ENCODE measurements at places on chromosomes 1 and 21.

- H3K4me1 ChIP-seq, result peaks cover 40% of the 10 kb centered on the region
- no peak overlapping the region for H3K4me3 ChIP-seq
- no peaks in the 10 kb centered on the region for H3K36me3 ChIP-seq
- DNase-seq, result no peak
- no peaks in the 10 kb centered on the region for H3K27me3 ChIP-seq
Observed at GRCh38 chr1:54456921-54457529, 50.8 kb upstream of the SSBP3 start.

GRCh38 chr21:45377866-45378257 lies 27.1 kb upstream of the COL18A1 start:
- peaks cover 8% of the 10 kb centered on the region for H3K27me3 ChIP-seq
- DNase-seq, result no peak
- no peaks in the 10 kb centered on the region for H3K36me3 ChIP-seq
- no peak overlapping the region for H3K4me3 ChIP-seq
- H3K27ac ChIP-seq, result no peak overlapping the region

GRCh38 chr1:111669268-111669667 lies 49.7 kb downstream of the RAP1A start:
- peaks cover 15% of the 10 kb centered on the region for H3K4me1 ChIP-seq
- no peaks in the 10 kb centered on the region for H3K27me3 ChIP-seq
- H3K27ac ChIP-seq, result no peak overlapping the region
- H3K36me3 ChIP-seq, result peaks cover 8% of the 10 kb centered on the region
- H3K4me3 ChIP-seq, result no peak overlapping the region

GRCh38 chr1:182213163-182213562 lies 151.7 kb upstream of the ZNF648 start:
- no peaks in the 10 kb centered on the region for H3K36me3 ChIP-seq
- no peaks in the 10 kb centered on the region for H3K4me1 ChIP-seq
- H3K4me3 ChIP-seq, result no peak overlapping the region
- H3K27me3 ChIP-seq, result no peaks in the 10 kb centered on the region

DNA sequence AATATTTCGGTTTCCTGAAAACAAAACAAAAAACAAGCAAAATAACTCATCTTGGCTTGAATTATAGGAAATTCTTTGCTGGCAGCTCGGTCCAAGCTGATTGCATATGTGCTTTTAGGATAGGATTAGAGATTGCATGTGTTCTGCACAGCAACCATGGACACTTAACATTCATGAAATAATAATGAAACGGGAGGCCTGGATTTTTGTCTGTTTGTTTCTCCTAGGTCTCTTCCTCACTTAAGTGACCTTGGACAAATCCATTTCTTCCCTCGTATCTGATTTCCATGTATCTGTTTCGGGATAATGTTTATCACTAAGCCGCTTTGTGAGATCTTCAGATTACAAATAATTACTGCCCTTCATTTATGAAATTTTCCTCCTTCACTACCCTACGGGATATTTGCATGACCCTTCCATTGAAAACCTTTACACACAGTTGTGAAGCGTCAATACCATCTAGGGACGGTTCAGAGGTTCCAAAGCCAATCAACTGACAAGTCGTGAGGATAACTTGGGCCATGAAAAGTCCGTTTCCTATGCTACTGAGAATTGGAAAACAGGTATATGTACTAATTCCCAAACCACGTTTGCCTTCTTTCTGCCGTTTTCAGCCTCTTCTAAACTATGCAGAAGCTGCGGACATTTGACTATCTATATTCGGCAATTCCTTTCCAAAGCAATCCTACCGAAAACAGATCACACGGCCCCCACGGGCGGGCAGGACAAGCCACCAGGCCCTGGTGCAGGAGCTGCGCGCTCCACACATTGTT lies 1.3 kb upstream of the H3-3A start:
- H3K4me3 ChIP-seq, result peak overlapping the region; percentile 83
- peak overlapping the region; percentile 95 for H3K27ac ChIP-seq
- H3K36me3 ChIP-seq, result peaks cover 7% of the 10 kb centered on the region
- H3K27me3 ChIP-seq, result no peaks in the 10 kb centered on the region

- no peak for DNase-seq
- H3K4me3 ChIP-seq, result no peak overlapping the region
- no peaks in the 10 kb centered on the region for H3K27me3 ChIP-seq
- no peak overlapping the region for H3K27ac ChIP-seq
- no peaks in the 10 kb centered on the region for H3K36me3 ChIP-seq
Observed at GRCh38 chr21:36776981-36777617, 78.2 kb downstream of the SIM2 start.

DNA sequence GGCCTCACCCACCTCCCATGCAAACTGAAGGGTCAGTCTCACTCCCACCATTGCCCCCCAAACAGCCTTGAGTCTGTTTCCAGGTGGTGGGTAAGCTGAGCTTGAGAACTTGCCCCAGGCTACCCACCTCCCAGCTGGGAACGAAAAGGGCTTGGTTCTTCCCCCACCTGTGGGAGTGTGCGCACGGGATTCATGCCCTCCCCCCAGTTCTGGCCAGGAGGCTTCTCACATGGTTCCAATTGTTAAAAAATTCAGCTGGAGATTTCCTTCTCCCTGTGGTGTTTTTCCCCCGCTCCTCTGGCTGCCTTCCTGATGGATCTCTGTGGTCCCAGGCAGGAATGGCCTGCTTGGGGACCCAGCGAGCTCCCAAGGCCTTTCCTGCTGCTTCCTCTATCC lies 81.8 kb upstream of the C21orf91 start:
- no peaks in the 10 kb centered on the region for H3K4me1 ChIP-seq
- DNase-seq, result no peak
- no peak overlapping the region for H3K4me3 ChIP-seq
- H3K27ac ChIP-seq, result no peak overlapping the region
- no peaks in the 10 kb centered on the region for H3K36me3 ChIP-seq

DNA sequence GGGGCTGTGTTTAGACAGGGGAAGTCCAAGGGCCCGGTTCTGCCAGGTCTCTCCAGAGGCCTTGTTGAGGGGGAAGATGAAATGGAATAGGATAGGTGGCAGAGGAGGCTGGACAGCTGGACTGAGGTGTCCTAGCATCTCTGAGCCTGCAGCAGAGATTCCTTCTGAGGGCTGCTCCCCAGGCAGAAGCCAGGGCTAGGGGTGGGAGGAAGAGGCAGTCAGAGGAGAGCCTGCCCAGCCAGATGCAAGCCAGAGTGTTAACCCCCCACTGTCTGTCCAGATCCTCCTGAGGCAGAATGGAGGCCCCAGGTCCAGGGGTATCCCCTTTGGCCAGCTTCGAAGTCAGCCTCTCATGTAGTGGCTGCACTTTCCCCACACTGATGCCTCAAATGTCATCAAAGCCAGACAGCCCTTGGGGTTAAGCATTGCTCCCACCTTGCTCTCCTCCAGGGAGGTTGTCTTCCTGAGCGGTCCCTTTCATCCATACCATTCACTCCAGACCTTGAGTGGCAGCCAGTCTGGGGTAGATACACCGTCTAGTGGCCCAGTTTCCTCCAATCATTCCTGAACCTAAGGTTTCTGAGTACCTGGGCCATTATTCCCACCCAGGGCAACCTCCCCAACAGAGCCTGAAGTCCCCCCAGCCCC lies 1.7 kb downstream of the CSF1 start:
- peaks cover 19% of the 10 kb centered on the region for H3K4me1 ChIP-seq
- H3K27me3 ChIP-seq, result peaks cover 2% of the 10 kb centered on the region
- no peak for DNase-seq
- no peak overlapping the region for H3K27ac ChIP-seq
- no peaks in the 10 kb centered on the region for H3K36me3 ChIP-seq
- H3K4me3 ChIP-seq, result no peak overlapping the region

DNA sequence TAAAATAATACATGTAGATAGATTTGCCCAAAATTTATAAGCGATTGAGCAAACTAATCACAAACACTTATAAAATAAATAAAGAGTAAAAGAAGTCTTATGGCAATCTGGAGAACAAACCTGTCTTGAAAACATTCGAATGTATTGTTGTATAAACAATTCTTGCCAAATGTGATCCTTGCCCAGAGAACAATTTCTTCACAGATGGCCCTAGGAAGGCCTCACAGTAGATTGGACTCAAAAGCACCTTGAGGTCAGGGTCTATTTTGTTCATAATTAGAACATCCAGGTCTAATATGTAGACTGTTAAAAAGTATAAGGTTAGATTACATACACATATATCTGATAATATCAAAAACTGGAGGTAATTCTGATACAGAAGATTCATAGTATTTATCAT lies 202.4 kb downstream of the KCNT2 start:
- no peaks in the 10 kb centered on the region for H3K27me3 ChIP-seq
- H3K27ac ChIP-seq, result no peak overlapping the region
- no peak for DNase-seq
- H3K36me3 ChIP-seq, result no peaks in the 10 kb centered on the region
- peaks cover under 1% of the 10 kb centered on the region for H3K4me1 ChIP-seq

- no peaks in the 10 kb centered on the region for H3K27me3 ChIP-seq
- peaks cover 24% of the 10 kb centered on the region for H3K4me1 ChIP-seq
Observed at GRCh38 chr1:116504308-116505156, 66.3 kb downstream of the CD58 start.

DNA sequence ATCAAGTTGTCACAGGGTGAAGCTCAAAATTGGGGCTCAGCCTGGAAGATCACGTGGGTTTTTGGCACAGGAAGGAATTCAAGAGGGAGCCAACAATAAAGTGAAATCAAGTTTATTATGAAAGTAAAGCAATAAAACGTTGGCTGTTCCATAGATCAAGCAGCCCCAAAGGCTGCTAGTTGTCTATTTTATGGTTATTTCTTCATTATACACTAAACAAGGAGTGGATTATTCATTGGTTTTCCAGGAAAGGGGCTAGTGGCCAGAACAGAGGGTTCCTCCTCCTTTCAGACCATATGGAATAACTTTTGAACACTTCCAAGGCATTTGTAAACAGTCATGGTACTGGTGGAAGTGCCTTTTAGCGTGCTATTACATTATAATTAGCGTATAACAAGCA lies 723.5 kb upstream of the ADAMTS5 start:
- peaks cover 4% of the 10 kb centered on the region for H3K27me3 ChIP-seq
- H3K4me3 ChIP-seq, result no peak overlapping the region
- no peak overlapping the region for H3K27ac ChIP-seq
- no peaks in the 10 kb centered on the region for H3K4me1 ChIP-seq
- DNase-seq, result no peak

DNA sequence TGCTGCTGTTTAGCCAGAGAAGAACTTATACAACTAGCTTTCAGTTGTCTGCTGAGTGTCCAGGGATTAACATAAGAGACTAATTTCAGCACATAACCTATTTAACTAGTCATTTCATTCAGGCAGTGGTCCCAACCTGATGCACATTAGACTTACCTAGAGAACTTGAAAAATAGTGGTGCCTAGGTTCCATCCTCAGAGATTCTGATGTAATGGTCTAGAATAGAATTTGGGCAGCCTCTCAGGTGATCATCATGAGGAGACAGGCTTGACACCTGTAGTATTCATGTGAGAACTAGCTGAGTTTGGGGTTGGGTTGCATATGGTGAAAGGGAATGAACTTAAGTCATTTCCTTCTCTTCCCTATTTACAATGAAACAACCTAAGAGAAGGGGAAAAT lies 24.8 kb downstream of the CNST start:
- H3K27ac ChIP-seq, result no peak overlapping the region
- no peak overlapping the region for H3K4me3 ChIP-seq
- H3K36me3 ChIP-seq, result peaks cover 8% of the 10 kb centered on the region
- H3K27me3 ChIP-seq, result no peaks in the 10 kb centered on the region
- H3K4me1 ChIP-seq, result peaks cover 6% of the 10 kb centered on the region
